ENCODE measurements at places on chromosomes 12 and 14.

- no peak for DNase-seq
Observed at GRCh38 chr14:32728526-32728925, 210.2 kb upstream of the NPAS3 start.

DNA sequence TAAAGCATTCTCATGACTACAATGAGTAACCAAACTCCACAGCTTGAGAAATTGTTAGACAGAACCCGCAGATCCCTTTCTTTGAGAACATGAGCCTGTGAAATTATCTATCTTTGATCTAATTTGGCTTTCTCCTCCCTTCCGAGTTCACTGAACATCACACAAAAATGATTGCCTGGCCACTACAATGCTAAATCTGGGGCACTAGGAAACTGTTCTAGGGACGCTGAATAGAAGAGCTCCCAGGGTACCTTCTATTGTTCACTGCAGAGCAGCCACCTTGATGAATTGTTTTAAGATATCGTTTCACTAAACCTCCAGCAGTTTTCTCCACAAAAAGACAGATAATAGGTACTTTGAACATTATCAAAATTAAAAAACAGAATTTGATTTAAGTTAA is 47.5 kb downstream of the SINHCAF start:
- no peak for DNase-seq

GRCh38 chr12:96786791-96787190 is 120.3 kb upstream of the NEDD1 start:
- no peak for DNase-seq

- peak; percentile 69 for DNase-seq
Observed at GRCh38 chr14:61475316-61475715, 153.9 kb downstream of the PRKCH start.

DNA sequence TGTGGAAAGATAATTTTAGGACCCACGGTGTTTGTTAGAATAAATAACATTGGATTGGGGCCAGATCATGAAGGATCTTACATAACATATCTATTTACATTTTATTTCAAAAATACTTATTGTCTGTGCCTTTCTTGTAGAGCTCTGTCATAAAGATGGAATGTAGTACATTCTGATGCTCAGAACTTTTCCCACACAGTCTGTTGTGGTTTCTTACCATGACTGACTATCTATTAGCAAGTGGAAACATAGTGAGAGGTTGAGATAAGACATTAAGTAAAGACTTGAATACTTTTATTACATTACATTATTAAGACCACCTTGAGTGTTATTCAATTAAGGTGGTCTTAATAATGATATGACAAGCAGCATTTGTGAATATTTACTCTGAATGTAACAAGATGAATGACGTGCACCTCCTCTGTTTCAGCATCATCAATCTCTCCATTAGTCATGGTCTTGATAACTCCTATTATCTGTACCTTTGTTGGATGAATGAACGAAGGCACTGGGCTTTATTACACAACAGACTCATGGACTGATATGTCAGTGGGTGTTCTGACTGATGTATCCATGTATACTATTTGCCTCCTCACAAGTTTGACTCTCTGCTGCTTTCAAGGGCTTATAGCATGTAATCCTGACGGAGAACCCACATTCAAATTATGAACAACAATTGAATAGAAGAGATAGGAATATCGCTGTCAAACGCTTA is 883.0 kb upstream of the FLRT2 start:
- DNase-seq, result no peak

DNA sequence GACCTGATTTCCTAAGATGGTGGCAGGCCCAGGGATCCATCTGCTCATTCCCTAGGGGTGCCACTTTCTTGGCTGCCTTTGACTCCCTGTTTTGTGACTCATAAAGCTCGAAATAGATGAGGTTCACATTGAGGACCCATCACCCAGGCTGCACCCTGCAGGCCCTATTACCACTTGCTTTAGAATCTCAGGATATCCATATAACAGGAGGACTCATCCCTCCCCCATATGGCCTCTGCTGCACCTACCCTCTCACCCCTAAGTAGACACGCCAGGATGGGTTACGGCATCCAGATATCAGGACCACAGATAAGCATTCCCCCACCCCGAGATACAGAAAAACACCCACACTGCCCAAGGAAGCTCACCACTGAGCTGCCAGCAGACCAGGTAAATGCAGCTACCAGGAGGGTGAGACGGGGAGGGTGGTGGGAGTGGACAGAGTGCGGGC is 155.7 kb downstream of the DPF3 start:
- no peak for DNase-seq

- DNase-seq, result no peak
Observed at GRCh38 chr12:27576667-27577347, 52.8 kb downstream of the PPFIBP1 start.

- DNase-seq, result no peak
Observed at GRCh38 chr14:93893661-93894261, 33.4 kb upstream of the FAM181A start.

- no peak for DNase-seq
Observed at GRCh38 chr12:545835-546234, 86.1 kb downstream of the B4GALNT3 start.

DNA sequence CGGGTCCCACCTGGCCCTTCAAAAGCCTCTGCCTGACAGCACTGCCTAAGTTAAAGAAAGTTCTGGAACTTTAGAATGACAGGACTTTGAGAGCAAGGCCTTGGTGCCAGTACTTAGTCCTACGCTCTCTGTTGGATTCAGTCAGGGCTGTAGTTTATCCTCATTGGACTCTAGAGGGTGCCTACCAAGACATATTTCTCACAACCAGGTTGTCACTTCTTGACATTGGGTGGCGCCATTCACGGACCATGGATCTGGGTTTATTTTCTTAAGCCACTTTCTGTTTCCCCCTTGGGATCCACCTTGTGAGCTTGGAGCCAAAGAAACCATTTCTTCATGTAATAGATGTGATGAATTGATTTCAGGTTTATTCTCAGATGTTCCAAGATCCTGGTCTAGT is 787.0 kb upstream of the TBX3 start:
- DNase-seq, result no peak

DNA sequence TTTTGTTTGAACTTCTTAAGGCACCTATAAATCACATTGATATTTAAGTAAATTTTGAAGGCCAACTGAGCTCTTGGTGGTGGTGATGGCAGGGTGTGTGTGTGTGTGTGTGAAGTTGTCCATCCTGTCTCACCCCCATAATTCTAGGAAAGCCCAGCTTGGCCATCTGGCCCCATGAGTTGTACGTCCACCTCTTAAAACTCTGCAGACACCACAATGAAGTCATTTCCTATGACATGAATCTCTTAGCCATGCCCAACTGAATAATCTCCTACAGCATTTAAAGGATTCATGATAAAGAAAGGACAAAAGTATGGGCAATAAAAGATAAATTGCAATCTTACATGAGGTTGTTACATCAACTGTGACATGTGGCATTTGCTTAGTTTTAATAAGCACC is 123.4 kb downstream of the TTC7B start:
- DNase-seq, result no peak

GRCh38 chr12:116636608-116637519 is 77.7 kb downstream of the MAP1LC3B2 start:
- DNase-seq, result no peak

DNA sequence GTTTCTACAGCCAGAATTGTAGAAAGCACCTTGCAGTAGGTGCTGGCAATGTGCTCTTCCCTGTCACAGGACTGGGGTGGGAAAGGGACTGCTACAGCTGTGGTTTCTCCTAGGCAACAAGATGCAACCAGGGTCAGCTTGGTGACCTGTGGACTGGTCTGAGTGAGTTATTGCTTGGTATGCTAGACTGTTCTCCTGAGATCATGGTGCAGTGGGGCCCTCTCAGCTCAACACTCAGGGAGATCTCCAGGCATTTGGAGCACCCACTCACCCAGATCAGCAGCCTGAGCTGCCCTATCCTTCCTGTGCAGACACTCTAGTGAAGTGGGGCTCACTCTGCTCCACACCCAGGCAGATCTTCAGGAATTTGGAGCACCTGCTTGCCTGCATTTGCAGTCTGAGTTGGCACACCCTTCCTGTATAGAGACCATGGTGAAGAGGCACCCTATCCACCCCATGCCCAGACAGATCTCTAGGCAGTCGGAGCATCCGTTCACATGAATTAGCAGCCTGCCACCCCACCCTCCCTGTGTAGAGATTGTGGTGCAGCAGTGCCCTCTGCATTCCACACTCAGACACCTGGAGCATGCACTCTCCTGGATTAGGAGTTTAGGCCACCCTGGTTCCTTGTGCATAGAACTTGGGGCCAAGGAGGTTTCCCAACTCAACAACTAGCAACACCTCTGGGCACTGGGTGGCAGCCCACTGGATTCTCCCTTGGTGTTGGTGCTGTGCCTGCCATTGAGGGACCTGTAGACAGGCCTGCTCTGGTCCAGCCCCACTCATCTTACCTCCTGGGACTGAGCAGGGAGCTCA is 3.8 kb upstream of the FAM186B start:
- DNase-seq, result no peak

DNA sequence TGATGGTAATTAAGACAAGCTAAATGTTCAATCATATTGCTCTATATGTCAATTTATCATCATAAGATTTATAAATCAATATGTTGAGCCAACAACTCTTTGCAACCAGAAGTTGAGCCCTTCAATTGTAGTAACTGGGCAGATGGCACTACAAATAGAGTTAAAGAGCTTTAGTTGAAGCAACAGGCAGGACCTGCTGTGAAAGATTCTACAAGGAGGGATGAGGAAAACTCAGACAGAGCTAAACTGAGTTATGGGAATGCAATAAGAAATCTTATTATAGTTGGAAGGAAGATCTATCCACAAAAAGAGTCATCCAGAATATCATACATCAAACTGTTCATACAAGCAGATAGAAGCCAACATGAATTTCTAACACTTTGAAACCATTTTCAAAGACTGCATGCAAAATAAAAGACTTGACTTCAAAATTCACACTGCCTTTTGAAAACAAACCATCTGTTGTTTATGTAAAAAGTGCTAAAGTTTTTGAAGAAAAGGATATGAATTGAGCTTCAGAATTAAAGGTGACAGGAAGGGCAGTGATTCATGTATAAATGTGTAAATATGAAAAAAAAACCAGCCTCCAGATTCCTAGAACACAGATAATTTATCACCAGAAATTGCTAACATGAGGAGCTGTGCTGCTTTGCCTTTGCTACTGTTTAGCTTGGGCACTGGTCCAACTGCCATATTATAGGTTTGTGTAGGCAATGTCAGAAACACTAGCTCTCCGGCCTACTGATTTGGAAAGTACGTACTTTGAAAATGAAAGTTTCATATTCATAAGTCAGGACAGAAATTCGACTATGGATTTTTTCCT is 133.2 kb downstream of the SLC35F4 start:
- DNase-seq, result no peak

All from RKO (cell line).